Astrocyte of the cerebellum (primary cell): ENCODE measurements at places on chromosomes 3 and 15.

DNA sequence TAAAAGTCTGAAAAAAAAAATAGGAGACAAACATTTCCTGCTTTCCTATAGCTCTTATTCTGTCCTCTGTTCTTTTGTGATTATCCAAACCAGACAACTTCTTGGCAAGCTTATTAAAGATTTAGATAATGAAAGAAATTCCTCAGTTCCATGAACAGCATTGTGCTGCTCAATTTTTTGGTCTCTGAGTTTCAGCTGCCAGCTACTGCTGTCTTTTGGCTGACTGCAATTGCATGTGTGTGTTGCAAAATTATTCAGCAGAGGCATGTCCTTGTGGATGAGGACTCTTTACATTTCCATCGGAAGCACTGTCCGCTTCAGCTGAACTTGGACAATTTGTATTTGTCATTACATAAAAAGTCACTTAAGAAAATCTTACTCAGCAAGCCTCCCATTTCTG, 397.3 kb upstream of the RASGRP1 start:
- peak; percentile 44 for DNase-seq

DNA sequence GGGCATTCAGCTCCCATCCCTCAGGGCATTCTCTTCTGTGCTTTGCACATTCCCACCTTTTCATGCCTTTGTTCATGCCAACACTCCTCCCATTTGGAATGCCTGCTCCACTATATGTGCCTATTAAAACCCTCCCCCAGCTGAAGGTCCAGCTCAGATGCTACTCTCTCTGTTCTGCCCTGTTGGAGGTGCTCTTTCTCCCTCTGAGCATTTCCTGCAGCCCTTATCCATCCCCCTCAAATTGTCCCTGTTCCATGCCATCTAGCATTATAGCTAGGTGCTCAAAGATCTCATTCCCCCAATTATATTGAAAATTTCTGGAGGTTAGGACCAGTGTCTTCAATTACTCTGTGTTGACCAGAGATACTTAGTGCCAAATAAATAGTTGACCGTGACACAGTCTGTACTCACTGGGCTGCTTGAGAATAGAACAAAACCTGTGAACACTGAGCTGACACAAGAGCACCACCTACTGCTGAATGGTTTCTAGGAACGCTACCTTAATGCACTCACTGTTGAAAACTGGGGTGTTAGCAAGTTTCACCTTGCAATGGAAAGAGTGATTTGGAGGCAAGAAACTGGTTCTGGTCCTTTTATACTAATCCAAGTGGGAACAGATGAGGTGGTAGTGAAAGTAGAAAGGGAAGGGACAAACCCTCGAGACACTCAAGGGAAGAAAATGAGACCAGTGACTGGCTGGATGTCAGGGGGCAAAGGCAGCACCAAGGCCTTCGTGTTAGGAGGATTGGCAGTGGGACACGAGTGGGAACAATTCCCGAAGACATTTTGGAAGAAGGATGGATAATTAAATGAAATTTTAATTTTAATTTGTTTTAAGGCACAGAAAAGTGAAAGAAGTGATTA, 289.8 kb upstream of the ROPN1 start:
- DNase-seq: no peak

- no peak for DNase-seq
Measured at GRCh38 chr3:133375403-133375745, 24.5 kb upstream of the BFSP2 start.

DNA sequence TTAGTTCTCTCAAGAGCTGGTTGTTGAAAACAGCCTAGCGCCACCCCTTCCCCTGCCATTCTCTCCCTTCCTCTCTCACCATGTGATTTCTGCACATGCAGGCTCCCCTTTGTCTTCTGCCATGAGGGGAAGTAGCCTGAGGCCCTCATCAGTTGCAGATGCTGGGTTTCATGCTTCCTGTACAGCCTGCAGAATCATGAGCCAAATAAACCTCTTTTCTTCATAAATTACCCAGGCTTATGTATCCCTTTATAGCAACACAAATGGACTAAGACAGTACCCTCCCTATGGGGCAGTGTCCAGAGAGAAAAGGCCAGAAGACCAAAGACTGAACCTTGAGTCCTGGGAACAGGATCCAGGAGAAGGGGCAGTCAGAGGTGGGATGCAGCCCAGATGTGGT, 54.7 kb downstream of the CLEC3B start:
- DNase-seq: no peak
